Fibroblast of lung (primary cell): ENCODE measurements at places on chromosomes 2 and 18. TPM values are rescaled to one million over a fixed set of nuclear protein-coding genes. Genes with fewer than 3 reads are reported as not detected.

The PJVK gene
- total RNA-seq = 2.1 and 4.3 TPM in 2 replicates

The LRATD1 gene
- 0.51 and 0.99 TPM in 2 replicates for total RNA-seq

The UGT1A4 gene
- total RNA-seq = not detected in 2 replicates

The AGXT gene
- total RNA-seq = not detected in 2 replicates

The HOXD3 gene
- not detected in 2 replicates for total RNA-seq

The ABCB6 gene
- total RNA-seq = 47.0 and 49.5 TPM in 2 replicates

The YIPF4 gene
- 16.4 and 17.2 TPM in 2 replicates for total RNA-seq

DNA sequence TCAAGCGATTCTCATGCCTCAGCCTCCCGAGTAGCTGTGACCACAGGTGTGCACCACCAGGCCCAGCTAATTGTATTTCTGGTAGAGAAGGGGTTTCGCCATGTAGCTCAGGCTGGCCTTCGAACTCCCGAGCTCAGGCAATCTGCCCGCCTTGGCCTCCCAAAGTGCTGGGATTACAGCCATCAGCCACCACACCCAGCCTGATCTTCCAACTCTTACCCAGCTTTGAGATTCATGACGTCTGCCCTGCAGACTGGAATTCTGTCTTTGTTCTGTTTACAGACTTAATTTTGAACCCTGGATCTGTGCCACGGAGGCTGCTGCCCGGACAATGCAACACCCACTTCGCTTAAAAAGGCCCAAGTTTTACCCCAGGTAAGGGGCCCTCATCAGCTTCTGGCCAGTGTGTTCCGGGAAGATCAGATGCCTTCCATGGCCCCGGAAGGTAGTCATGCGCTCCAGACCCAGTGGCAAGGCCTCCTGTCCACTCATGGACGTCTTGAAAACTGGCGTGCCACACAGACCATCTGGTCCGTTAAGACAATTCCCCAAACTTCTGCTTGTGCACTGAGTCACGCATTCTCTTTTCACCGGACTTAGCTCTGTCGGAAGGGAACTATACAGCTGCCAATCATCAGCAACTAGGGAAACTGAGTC is 5.5 kb downstream of the PXDN start:
- DNase-seq = peak; percentile 64

DNA sequence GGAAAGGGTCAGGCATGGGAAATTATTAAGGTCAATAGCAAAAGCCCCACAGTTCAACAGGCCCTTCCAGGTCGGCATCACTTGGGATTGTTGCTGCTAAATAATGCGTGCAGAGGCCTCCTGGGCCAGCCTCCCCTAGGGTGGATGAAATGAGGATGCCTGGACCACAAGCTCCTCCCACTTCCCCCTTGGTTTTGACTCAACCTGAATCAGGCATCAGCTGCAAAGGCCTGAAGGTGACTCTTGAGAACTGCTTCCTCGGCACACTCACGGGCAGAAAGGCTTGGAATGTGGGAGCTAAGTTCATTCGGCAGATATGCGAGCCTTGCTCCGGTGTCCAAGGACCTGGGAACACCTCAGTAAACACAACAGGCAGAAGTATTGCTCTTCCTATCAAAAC is 69.3 kb downstream of the MBP start:
- peak; percentile 34 for DNase-seq

DNA sequence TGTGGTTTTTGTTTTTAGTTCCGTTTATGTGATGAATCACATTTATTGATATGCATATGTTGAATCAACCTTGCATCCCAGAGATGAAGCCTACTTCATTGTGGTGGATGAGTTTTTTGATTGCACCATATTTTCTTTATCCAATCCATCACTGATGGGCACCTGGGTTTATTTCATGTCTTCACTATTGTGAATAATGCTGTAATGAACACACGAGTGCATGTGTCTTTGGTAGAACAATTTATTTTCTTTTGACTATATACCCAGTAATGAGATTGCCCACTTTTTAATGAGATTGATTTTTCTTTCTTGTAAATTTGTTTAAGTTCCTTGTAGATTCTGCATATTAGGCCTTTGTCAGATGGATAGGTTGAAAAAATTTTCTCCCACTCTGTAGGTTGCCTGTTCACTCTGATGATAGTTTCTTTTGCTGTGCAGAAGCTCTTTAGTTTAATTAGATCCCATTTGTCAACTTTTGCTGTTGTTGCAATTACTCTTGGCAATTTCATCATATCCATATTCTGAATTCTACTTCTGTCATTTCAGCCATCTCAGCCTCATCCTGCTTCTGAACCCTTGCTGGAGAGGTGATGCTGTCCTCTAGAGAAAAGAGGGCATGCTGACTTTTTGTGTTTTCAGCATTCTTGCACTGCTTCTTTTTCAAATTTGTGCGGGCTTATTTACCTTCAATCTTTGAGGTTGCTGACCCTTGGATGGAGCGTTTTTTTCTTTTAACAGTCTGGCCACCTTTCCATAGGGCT is 96.2 kb upstream of the CTAGE1 start:
- DNase-seq = no peak

DNA sequence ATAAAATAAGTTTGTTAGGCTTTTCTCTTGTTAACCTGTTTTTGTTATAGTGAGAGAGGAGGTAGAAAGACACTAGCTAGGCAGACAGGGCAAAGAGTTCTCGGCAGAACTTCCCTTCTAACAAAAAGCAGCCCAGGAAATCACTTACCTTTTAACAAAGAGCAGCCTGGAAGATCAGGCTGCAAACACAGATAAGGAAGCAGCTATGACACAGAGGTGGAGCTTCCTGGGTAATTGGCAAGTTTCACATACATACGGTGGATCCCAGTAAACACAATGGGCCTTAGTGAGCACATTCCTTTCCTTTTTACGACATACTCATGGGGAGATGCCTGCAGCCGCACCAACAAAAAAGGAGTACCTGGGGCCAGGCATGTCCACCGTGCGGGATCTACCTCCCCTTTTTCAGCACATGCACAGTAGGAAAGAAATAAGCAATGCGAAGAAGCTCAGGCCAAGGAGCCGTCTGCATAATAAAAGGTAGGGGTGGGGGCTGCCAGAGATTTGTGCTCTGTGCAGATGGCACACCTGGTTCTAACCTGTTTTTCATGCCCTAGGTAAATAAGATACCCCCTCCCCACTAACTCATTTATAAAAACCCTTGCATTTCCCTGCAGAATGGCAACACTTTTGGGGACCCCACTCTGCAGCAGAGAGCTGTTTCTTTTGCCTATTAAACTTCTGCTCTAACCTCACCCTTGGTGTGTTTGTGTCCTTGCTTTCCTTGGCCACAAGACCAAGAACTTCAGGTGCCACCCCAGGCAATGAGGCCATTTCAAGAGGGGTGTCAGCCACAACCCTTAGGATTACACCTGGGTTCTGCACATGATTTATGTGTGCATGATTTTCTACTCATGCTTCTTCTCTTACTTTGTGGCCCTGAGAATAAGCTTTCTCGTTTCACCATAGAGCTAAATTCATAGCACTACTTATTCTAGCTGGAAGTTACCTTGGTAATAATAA is 26.5 kb downstream of the MDH1 start:
- DNase-seq = no peak

DNA sequence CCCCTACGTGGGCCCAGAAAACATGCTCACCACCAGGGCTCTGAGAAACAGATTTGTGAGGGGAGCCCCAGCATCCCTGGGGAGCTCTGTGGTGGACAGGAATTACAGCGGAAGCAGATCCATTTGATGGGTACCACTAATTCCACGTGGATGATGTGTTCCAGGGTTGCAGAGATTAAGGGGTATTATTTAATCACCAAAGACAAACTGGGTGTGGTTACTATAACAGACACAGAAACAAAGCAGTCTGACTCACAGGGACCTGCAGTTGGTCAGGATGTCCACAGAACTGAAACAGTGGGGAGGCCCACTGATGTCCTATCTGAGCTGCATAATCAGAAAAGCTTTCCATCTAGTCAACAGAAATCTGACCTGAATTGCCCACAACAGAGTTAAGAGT is 65.8 kb downstream of the PSMG2 start:
- peak; percentile 37 for DNase-seq

DNA sequence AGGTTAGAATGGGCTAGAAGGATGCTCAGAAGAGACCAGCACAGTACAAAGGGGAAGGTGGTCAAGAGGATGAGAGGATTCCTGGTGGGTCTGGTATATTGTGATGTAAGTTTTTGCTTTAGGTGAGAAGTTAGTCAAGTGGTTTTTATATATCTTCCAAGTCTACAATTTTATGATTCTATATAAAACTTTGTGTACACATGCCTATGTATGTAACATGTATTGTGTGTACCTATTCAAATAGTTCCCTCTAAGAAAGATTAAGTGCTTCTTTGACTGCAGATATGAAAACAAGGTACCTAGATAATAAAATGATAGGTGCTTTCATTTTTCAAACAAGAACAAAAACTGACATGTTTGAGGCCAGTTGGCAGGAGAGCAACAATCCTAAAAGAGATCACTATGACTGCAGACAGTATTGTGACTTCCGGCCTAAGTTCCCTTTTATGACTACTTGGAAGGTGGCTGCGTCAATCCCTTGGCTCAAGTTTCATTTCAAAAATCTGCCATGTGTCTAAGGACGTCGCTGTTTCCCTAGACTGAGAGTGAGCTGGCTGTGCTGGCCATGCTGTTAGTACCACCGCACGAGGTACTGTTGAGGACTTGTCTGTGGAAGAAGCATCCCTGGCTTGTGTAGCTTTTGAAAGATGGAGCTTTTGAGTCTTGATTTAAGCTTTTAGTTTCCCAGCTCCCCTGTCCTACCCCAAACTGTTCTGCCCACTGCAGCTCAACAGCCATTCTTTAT is 123.1 kb downstream of the PRPF40A start:
- DNase-seq = no peak

DNA sequence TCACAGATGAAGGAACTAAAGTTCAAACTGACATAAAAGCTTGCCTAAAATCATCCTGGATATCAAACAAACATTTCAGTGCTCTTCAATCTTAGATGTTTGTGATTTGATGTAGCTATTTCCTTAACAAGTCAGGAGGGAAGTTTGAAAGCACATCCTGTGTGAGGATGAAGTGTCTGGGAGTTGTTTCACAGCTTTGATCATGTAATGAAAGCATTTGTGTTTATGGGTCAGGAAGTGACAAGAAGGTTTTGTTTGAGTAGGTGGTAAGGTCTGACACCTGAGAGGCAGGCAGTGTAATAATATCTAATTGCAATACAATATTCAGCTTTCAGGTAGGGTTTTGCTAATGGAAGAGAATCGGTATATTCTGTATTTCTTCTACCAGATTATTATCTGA is 26.0 kb upstream of the CSRNP3 start:
- no peak for DNase-seq

GRCh38 chr2:200411831-200412230 is 98.0 kb downstream of the KCTD18 start:
- peak; percentile 26 for DNase-seq

DNA sequence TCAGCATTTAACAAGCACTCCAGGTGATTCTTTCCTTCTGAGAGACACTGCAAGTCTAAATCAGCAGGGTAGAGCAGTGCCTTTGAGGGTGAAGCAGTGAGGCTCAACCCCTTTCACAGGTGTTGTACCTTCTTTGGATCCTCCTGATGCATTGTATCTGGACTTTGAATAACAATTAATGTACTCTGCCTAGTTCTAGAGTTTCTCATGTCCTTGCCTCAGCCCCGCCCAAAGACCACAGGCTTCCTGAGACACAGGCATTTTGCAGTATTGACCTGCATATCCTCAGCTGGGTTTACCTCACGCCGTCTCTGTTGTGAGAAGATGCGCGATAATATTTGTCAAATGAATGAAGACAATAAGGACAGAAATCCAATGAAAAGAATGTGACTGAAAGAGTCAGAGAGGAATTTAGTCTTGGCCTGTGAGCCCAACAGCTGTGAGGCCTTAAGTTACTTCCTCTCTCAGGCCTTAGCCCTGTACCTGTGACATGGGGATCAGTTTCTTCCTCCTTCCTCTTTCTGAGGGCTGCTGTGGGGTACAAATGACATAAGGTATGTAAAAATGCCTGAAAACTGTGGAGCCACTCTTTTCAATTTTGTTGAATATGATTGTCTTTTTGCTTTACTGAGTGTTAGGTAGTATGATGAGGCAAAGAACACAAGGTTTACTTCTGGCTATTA is 43.7 kb downstream of the WIPF1 start:
- DNase-seq = no peak

DNA sequence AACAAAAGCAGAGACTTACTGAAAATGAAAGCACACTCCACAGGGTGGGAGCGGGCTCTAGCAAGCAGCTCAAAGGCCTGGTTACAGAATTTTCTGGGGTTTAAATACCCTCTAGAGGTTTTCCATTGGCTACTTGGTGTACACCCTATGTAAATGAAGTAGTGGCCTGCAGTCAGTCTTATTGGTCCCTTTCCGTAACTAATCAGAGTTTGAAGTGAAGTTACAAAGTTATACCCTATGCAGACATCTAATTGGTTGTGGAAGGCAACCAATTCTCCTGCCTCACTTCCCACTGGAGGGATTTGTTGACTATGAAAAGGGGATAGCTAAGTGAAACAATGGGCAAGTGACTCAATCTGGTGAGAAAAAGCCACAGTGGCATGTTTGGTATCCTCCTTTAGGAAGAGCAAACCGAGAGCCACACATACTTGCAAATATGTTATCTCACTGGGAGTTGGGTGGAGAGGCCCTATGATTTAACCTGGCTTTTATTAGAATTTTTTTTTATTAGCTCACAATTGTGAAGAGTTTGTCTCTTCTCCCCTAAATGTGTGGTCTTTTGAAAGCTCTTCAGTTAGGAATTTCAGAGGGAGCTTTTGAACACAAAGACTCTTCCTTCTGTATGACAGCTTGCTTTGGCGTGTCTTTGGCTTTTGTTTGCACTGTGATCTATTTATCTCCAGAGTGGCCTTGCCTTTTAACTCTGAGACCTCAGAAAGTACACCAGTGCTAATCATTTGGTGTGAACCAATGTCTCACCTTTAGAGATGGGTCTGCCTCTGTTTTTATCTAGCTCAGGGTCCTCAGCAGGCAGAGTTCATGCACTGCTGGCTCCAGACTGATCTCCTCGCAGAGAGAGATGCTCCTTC is 69.6 kb downstream of the MAP4K4 start:
- peak; percentile 100 for DNase-seq

DNA sequence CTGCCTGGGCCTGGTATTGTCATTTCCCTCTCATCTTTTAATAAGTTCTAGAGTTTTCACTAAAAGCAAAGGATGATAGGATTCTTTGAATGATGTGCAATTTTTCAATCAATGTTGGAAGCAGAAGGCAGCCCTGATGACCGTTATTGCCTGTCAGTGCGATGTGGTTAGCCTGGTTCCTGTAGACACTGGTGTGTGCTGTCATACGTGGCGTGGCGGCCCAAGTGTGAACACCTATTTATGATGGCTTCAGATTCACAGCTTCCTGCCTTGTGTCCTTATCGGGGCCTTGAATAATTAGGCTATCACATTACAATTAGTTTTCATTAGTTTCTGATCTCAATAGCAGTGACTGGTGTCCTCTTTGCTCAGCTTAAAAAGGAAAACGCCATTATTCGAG is 218.5 kb downstream of the TPGS2 start:
- no peak for DNase-seq

GRCh38 chr18:69447886-69448285 is 47.2 kb downstream of the DOK6 start:
- DNase-seq = peak; percentile 58

GRCh38 chr2:127597984-127598380 is 48.0 kb upstream of the GPR17 start:
- peak; percentile 2 for DNase-seq

DNA sequence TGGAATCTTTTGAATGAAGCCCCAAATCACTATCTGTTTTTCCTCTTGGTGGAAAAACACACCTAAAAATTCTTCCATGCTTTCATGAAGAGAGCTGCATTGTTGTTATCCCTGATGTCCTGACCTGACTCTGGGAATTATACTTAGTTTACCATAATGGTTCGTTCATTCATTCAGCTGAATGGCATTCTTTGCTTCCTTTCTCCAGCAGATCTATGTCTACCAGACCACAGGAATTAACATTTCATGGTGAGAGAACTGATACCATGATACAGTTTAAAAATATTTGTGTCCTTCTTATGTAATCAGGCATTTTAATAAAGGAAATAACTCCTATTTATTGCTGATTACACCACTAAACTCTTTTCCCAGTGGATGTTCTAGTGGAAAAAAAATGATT is 11.1 kb upstream of the SLC4A10 start:
- DNase-seq = no peak
